Kidney tubule cell (primary cell): ENCODE measurements at places on chromosomes 6 and 20.

- DNase-seq, result no peak
Observed at GRCh38 chr6:148682990-148683389, 63.8 kb upstream of the UST start.

GRCh38 chr6:104558746-104559145 is 301.0 kb downstream of the HACE1 start:
- no peak for DNase-seq

- DNase-seq, result no peak
Observed at GRCh38 chr6:160933256-160933655, 58.3 kb upstream of the MAP3K4 start.

DNA sequence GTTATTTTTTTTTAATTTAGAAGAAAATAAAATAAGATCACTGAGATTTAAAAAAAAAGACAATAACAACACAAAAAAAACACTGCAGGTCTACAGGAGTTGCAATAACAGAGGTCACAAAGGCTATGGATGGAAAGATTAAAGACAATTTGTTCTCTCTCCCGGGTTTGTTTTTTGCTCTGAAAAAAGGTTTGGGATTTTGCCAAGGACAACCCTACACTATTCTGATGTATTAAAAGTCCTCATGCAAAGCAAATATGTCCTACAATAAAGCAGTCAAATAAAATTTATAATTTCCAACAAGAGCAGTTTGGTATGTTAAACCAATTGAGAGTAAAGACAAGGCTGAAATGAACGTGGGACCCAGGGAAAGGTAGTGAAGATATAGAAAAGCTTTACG is 55.6 kb downstream of the PTPRK start:
- no peak for DNase-seq

DNA sequence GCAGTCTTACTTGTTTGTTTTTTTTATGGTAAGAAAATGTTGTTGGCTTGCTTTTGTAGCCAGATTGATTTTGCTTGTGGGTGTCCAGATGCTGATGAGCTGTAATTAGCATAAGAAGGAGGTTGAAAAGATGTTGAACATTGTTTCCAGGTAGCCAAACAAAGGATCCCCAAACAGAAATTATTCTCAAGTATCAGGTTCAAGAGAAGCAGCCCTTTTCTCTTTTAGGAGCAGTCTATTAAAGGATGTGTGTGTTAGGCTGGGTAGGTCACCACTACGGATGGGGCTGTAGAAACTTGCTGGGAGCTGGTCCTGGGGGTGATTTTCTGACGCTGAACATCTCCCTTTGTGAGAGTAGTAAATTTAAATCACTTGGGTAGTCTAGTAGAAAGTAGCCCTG is 86.9 kb upstream of the VSTM2L start:
- DNase-seq, result no peak

GRCh38 chr6:168905451-168906090 is 348.1 kb downstream of the THBS2 start:
- no peak for DNase-seq

DNA sequence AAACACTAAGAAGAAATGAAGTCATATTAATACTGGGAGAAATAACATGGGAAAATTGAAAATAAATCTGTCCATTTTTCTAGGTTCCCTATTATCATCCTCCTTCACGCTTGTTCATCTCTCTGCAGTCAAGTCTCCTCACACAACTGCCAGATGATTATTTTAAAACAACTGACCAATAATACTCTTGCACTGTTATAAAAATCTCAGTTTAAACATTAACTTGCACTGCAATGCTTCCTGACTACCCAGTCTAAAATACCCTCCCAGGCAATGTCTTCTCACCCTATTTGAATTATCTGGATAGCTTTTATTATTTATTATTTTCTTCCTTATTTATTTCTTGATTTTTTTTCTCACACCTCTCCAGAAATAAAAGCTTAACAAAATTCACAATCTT is 5.7 kb downstream of the EYS start:
- DNase-seq, result no peak

DNA sequence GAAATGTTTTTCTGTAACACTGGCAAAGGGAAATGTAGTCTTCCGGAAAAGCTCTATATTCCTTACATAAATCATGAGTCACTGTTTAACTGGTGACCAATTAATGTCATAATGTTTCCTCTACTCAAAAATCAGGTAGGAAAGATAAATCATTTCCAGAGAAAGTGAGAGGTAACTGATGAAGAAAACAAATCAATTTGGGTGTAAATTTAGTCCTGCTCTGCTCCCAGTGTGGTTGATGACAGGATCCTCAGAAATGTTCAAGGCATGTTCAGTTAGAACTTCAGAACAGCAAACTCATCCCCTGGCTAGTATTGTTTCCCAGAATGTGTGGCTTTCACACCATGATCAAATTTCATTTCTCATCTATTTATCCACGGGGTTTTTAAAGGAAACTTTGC is 38.8 kb upstream of the SPACA1 start:
- DNase-seq, result peak; percentile 95

- peak; percentile 81 for DNase-seq
Observed at GRCh38 chr20:31517373-31517772, 3.1 kb downstream of the HM13 start.

DNA sequence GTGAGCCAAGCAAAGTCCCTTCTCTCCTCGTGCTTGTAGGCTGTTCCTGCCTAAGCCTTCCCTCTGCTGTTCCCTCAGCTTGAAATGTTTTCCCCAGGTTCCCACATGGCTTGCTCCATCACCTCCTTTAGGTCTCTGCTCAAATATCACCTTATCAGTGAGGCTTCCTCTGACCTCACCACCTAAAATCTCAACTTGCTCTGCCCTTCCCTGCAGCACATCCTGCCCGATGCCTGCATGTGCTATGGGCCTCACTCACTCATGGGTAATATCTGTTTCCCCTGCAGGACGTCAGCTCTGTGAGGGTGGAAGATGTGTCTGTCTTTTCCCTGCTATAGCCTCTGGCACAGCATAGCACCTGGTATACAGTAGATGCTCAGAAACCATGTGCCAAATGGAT is 29.9 kb upstream of the FKBP1A start:
- DNase-seq, result no peak

DNA sequence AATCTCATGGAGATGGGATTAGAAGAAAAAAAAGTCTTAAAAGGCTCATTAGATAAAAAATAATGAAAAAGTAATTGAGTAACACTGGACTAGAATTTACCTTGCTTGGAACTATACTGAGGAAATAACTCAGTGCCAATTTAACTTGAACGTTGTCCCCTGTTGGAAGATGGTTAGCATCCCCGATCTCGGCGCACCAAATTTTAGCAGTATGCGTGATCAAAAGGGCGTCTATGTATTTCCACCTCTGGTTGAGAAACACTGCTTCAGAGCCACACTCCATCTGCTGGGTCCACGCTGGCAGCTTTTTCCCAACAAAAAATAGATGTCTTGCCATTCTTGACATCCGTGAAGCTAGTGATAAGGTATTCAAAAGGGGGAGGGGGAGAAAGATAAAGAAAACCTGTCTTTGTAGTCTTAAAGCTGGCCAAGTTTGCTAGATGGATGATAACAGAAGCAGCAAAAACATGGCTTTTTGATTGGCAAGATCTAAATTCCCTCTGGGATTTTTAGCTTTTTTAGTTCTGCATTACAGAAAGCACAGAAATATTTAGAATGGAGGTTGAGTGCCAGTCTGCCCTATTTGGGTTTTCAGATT is 6.4 kb downstream of the HINT3 start:
- no peak for DNase-seq

GRCh38 chr20:36399147-36399968 is 93.2 kb downstream of the DLGAP4 start:
- DNase-seq, result peak; percentile 43

DNA sequence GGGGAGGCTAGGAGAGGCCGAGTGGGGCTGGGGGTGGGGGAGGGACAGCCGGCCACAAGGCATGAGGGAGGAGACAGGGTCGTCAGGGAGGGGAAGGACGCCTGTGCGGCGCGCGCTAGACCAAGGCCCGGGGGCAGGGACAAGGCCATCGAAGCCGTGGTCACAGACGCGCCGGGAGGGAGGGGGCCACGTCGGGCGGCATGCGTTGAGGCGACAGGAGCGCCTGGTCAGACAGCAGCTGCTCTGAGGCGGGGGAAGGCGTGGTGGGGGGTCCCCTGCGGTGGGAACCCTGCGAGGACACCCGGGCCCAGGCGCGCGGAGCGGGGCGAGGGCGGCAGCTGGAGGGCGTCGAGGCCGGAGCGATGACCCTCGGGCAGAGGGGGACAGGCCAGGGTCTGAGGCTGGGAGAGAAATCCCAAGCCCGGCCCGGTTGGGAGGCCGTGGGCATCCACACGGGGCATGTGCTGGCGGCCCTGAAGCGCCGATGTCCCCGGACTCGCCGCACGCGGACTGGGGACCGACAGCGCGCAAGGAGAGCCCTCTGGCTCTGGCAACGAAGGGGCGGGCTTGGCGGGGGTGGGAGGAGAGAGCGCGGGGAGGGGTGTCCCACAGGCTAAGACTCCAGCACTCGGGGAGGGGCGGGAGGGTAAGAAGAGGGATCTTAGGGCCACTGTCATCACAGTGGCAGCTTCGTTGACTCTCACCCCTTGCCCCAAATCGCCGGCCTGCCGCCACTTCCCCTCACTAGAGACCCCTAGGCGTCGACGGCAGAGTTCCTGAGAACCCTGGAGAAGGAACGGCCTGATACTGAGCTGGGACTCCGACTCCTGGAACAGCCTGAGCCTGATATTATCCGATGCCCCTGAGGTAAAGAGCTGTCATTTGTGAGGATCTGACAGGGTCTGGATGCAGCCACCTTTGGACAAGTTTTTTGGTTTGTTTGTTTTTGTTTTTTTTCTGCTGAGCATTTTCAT is 5.0 kb downstream of the TMEM239 start:
- DNase-seq, result no peak

- DNase-seq, result peak; percentile 15
Observed at GRCh38 chr20:5402903-5403531, 86.3 kb upstream of the PROKR2 start.

DNA sequence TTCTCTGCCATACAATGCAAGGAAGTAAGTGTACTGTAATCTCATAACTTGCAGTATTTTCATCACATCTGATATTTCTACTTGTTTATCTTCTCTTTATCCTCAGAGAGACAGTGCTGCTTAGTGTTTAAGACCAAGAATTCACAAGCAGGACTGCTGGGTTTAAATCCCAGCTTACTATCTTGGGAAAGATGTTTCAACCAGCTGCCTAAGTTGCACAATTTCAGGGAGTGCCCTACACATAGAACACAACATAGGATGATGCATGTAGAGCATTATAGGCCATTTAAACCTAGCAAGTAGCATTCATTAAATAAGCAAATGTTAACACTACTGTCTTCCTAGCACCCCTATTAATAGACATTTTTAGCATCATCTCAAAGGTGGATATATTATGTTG is 205.2 kb upstream of the CEP162 start:
- no peak for DNase-seq

DNA sequence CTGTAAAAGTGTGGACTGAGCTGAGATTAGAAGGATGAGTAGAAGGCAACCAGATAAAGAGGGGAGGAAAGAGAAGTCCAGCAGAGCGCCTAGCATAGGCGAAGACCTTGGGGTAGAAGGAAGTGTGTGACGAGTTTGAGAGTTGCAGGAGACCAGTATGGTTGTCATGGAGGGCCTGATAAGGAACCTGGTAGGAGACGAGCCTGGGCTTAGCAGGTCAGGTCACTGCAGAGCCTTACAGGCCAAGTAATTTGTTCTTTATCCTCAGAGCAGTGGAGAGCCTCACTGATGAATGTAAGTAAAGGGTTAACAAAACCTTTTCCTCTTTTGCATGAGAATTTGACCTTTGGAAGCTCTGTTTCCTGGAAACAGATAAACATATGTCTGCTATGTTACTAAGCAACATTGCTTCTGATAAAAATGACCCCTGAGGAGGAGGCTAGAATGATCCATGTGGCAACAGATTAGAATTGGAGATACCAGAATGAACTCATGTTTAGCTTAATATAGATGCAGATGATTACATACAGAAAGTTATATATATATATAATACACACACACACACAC is 2.9 kb upstream of the TMEM74B start:
- no peak for DNase-seq

GRCh38 chr20:15848995-15849610 is 724.1 kb downstream of the KIF16B start:
- no peak for DNase-seq

- peak; percentile 92 for DNase-seq
Observed at GRCh38 chr6:31399589-31400466, 3.6 kb upstream of the MICA start.

DNA sequence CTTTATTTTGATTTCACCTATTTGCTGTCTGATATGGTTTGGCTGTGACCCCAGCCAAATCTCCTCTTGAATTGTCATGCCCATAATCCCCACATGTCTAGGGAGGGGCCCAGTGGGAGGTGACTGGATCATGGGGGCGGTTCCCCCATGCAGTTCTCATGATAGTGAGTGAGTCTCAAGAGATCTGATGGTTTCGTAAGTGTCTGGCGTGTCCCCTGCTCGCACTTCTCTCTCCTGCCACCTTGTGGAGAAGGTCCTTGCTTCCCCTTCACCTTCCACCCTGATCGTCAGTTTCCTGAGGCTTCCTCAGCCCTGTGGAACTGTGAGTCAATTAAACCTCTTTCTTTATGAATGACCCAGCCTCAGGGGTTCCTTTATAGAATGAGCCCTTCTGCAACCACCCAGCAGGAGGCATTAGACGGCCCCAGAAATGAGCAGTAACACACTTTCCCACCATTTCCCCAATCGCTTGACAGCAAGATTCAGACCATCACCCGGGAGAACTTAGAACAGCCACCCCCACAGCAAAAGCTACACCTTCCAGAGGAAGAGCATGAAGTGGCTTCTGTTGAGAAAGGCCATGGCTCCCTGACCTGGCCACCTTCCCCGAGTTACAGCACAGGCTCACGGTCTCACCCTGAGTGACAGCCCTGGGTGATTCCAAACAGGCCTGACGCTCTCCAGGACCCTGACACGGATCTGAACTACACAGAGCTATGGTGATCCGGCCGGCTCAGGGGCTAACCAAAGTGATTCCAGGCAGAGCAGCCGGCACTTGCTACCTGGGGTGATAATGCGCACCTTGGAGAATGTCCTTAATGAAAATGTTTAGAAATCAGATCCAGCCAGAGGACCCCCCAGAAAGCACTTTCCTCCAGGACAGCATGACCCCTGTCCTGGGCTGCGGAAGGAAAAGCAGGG is 131.2 kb upstream of the CDH4 start:
- peak; percentile 88 for DNase-seq

DNA sequence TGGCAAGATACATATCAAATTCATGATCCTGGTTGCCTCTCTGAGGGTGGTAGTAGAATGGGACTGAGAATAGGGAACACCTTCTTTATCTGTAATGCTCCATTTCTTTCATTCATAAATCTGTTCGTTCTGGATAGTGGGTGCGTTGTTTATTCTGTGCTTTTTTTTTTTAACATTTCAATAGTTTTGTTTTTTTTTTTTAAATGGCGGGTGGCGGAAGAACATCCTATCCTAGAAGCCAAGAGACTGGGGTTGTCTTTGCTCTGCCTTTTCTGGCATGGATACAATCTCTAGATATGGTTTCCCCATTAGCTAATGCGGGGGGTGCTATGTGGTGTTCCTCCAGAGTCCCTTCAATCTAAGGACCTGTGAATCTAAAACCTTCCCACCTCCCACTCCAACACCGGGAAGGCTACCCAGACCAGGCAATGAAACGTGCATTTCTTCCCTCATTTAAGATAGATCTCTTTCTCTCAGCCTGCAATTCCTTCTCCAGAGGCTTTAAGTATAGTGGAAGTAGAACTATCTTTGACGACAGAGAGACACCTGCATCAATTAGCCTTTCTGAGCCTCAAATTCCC is 883 bp upstream of the CCDC28A start:
- no peak for DNase-seq
